Stimulated activated CD8-positive, alpha-beta memory T cell treated with anti-CD3 and anti-CD28 coated beads, Interleukin-7, amount 100 ng/mL, for 1 hour (primary cell): ENCODE measurements at places on chromosomes 3 and 15.

- no peak for DNase-seq
Measured at GRCh38 chr15:40045572-40046217, 6.7 kb upstream of the SRP14 start.

DNA sequence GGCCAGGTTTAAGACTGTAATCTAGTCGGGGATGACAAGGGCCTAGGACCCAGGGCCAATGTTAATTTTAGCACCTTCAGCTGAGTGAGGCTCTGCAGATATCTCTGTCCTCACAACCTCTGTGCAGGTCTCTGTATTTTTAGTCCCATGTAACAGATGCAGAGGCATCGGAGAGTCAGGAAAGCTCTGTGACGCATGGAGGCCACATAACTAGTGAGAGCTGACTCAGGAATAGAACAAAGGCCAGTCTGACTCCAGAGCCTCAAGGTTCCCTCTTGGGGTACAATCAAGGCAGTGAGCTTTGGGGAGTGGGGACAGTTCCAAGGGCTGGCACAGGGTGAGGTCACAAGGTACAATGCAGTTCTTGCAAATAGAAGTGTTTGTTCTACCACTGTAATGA, 31.0 kb downstream of the FSTL1 start:
- DNase-seq: no peak

GRCh38 chr3:198046120-198046857, 86.3 kb downstream of the LMLN start:
- DNase-seq: no peak

DNA sequence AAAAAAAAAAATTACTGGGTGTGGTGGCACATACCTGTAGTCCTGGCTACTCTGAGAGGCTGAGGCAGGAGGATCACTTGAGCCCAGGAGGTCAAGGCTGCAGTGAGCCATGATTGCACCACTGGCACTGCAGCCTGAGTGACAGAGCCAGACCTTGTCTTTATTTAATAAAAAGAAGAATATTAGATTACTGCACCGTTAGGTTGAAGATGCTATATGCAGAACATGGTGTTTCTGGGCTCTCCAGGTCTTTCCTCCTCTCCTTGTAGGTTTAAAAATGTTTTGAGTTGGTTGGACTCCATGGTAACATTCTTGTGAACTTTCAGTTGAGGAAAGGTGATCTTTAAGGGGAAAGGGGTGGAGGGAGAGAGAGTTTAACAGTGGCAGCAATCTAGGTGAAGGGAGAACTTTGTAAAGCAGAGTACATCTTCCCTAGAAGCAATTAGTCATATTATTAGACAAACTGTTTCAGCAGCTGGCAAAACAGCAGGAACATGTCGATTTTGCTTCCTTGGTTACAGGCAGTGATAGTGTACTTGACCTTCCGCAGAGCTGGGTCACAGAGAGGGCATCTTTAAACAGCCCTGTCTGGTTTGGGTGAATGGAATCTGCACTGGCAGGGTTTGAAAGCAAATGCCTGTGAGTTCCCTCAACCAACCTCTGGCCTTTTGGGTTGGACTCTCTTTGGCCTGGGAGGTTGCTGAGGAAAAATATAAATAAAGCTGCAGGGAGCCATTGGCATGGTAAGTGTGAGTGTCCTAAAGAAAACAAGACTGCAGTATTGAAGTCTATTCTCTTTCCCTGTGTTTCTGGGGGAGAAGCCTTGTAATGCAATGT, 42.8 kb downstream of the NR2C2 start:
- DNase-seq: no peak

- DNase-seq: no peak
Measured at GRCh38 chr3:179981646-179982045, 55.1 kb downstream of the PEX5L start.

DNA sequence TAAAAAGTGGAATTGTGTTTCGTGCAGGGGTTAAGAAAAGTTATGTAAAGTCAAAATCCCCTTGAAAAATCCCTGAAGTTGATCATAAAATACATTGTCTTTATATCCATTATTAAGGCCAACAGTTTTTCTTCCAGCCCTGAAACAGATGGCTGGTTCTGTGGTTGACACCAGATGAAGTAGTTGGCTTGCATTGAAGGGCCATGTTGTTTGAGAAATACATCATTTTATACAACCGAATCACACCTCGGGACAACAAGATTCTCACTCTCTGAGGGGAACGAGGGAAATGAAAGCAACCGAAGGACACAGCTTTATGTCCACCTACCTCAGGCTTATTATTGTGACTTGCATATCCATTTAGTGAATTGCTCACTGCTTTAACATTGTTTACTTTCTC, 126.0 kb upstream of the MITF start:
- DNase-seq: no peak

- no peak for DNase-seq
Measured at GRCh38 chr3:125154800-125155269, 57.7 kb downstream of the SLC12A8 start.

DNA sequence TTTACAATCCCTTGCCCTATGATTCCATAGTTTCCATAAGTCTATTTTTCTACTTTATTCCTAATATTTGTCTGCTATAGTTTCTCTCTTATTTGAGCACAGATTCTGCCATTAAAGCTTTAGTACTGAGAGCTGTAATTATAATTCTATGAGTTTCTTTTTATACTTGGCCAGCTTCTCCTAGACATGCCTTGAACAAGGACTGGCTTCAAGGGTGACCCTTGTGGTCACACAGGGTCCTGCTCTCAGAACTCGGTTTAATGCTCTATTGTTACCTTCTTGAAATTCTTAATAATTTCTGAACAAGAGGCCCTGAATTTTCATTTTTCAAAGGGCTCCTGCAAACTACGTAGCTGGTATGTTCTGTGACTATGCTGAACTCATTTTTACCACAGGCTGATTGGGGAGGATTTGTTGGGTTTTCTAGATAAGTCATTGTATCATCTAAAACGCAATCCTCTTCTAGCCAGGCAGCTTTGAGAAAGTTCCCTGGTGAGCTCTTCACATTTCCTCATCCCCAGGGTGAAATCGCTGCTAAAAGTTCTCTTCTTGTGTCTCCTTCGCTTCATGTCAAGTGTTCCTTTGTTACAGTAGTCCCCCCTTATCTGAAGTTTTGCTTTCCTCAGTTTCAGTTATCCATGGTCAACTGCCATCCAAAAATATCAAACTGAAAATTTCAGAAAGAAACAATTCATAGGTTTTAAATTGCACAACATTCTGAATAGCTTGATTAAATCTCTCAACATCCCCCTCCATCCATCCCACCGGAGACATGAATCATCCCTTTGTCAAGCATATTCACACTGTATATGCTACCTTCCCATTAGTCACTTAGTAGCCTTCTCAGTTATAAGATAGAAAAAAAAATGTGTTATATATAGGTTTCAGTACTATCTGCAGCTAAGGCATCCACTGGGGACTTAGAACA, 12.6 kb upstream of the PLCL2 start:
- DNase-seq: no peak

DNA sequence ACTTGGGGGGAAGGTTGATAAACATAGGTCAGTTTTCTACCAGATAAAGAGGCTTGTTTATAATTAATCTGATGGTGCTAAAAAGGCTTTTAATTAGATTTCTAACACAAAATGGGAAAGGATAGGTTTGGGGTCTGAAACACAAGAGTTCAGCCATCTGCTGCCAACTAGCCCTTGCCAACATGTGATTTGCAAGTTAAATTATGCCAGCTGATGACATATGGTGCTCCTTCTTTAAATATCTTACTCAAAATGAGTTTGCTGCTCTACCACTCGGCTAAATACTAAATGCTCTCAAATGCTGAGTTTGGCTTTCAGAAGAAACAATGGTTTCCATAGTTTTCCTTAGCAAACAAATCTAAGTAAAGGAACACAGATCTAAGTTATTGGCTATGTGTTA, 557.8 kb upstream of the CCDC54 start:
- DNase-seq: no peak

GRCh38 chr3:46463120-46463867, 1.4 kb downstream of the LTF start:
- no peak for DNase-seq

DNA sequence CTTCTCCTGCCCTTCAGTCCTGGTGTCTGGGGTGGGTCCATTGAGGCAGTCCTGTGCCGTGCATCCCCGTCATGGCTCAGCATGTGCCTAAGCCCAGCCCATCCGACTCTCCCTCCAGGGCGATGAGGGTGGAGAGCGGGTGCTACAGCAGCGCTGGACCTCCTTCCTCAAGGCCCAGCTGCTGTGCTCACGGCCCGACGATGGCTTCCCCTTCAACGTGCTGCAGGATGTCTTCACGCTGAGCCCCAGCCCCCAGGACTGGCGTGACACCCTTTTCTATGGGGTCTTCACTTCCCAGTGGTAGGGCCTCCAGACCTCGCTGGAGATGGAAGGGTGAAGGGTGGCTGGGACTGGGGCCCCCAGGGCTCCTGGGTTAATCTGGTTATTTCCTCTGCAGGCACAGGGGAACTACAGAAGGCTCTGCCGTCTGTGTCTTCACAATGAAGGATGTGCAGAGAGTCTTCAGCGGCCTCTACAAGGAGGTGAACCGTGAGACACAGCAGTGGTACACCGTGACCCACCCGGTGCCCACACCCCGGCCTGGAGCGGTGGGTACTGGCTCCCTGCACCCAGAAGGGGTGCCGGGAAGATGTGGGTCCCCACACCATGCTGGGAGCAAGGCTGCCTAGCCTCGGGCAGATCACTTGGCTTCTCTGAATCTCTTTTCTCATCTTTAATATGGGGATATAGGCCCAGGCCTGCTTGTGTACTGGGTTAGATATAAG, 10.1 kb downstream of the CIB1 start:
- no peak for DNase-seq

GRCh38 chr3:71247958-71248335, 335.6 kb downstream of the FOXP1 start:
- no peak for DNase-seq

DNA sequence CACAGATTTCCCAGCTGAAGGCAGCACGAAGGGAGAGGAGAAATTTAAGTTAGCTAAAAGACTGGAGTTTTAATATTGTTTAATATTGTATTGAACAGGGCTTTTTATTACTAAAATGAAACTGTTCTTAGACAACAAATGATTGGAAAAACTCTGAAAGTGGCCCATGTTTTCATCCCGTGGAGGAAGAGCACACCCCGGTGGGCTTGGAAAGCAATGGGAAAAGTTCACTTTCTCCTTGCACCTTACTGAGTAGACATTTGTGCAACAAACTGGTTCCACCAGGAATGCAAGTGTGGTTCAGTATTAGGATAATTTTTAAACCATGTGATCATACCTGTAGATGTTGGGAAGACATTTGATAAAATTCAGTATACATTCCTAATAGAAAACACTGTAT, 8.2 kb upstream of the ESYT3 start:
- no peak for DNase-seq
